Activated naive CD4-positive, alpha-beta T cell treated with anti-CD3 and anti-CD28 coated beads, Interleukin-2, amount 10 ng/mL, durations not matched to agents 7 days and 5 days (primary cell): ENCODE measurements at places on chromosomes 4 and X.

DNA sequence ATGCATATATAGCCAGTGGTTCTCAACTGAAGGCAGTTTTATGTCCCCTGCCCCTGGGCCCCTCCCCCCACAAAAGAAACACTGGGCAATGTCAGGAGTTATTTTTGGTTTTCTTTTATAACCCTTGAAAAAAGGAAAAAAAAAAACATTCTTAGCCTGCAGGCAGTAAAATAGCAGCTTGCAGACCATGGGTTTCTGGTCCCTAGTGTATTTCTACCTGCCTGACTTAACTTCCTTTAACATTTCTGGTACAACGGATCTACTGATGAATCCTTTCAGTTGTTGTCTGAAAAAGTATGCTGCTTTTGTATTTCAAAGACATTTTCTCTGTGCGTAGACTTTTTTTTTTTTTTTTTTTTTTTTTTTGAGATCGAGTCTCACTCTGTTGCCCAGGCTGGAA, 11.1 kb upstream of the FAM200B start:
- DNase-seq, result no peak

GRCh38 chr4:101753721-101754120, 36.8 kb upstream of the BANK1 start:
- no peak for DNase-seq

DNA sequence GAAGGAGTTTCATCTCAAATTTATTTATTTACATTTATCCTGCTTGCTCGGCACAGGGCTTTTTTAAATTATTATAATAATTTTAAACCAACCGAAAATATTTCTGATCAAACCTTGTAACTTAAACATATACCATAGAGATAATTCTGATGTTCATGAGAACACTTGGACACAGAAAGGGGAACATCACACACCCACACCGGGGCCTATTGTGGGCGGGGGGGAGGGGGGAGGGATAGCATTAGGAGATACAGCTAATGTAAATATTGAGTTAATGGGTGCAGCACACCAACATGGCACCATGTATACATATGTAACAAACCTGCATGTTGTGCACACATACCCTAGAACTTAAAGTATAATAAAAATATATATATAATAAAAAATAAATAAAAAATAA, 2.9 kb downstream of the ANXA5 start:
- DNase-seq, result no peak

DNA sequence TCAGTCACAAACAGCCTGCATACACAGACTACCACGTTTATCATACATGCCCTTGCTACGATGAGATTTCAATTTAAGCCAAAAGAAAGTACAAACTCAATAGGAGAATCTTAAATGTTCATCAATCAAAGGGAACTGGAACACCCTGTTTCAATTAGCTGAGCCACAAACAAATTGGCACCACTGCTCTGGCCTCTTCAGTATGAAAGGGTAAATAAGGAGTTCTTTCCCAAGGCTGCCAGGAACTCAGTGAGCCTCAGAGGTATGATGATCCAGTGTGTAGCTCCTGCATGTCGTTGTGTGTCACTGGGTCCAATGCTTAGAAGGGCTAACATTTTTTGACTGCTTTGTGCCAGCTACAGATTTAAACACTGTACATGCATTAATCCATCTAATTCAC, 5.4 kb downstream of the RNF150 start:
- no peak for DNase-seq

GRCh38 chr4:186676531-186677161, 47.0 kb downstream of the FAT1 start:
- no peak for DNase-seq

- DNase-seq, result no peak
These were observed 16.8 kb upstream of the NFXL1 start for GRCh38 chr4:47930971-47931804.

DNA sequence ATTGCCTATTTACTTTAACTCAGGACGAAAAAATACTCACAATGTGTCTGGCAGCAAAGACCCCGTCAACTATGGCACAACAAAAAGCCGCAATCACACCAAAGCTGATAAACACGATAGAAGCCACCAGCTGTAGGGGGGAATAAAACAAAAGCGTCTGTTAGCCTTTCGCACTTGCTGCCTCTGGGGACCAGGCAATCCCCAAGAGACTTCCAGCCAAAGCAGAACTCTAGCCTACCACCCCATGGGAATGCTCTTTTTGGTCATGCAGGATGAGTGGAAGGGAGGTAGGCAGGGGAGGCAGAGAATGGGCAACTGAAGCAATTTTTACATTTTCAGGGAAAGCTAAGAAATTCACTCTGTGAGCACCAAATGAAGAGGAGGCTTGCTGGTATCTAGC, 20.1 kb downstream of the TMEM255A start:
- no peak for DNase-seq

DNA sequence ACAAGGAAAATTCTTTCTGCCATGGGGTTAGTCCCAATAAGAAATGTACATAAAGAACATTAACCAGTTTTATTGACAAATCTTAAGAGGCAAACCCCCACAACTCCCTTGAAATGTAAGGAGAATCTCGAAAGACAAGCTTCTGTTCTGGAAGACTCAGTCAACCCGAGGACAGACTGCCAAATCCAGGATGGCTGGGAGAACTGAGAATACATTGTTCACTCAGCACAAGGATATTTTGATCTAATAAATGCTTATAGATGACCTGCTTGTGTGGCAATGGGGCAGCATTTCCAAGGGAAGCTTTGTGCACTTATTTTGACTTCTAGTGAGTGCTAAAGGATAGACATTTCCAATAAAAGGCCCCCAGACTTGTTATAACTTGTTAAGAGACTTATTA, 280.4 kb downstream of the DHX15 start:
- no peak for DNase-seq

DNA sequence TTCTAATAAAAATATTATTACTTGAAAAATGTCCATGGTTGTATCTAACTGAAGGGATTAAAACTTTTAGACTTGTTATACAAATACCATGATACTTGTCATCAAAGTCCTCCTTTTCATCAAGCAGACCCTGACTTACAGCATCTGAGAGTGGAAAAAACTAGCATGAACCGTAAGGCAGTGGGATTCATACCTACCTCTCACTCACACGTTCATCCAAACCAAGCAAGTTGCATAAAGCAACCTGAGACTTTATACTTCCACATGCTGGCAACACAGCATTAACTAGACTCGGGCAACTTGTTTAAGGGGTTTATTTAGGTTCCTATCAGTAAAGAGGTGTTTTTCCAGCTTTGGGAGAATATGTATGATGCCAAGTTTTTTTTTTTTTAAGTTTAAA, 22.6 kb upstream of the TLR7 start:
- no peak for DNase-seq

DNA sequence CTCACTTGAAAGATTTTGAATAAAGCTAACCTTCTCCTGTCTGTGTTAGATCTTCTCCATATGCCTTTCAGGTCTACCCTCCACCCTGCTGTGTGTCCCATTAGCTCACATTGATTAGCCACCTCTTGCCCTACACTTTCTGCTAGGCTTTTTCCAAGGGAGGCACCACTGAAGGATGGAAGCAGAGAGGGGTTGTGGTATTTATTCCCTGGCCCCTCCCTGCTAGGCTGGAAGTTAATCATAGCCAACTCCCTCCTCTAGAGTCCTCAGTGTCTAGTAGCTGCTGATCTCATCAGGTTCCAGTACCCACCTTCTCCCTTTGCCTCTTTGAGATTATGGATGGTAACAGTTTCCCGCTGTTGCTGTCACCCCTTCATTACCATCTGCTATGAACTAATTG, 8.9 kb upstream of the SMIM43 start:
- DNase-seq, result no peak

DNA sequence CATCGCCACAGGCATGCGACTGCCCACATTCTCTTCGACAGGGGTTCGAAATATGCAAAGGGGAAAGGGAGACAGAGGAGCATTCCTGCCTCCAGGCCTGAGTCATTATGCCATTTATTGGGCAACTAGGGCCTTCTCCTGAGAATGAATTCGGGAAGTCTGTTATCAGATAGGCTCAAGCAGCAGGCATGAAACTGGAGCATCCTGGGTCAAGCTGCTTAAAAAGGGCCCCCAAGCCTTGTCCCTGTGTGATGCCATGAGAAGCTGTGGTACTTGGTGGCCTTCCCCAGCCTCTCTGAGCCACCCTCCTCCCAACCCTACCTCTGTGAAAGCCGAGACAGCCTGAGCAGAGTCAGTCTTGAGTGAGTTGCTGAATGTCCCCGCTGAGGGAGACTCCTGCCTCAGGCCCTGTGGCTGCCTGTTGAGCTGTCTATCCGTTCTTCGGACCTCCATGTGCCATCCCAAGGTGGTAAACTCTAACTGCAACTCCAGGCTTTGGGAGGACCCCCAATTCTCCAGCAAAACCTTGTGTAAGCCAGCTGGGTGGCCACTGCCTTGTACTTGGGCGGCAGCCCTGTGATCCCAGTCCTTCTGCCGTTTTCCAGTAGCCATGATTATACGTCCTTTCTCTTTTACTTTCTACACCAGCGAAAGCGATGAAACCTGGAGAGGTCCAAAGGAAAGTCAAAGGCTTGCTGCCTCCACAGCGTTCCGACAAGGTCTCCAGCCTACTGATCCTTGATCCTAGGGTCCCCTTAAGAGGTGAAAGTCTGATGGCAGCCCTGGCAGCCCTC, 37.7 kb downstream of the NBDY start:
- DNase-seq, result no peak

DNA sequence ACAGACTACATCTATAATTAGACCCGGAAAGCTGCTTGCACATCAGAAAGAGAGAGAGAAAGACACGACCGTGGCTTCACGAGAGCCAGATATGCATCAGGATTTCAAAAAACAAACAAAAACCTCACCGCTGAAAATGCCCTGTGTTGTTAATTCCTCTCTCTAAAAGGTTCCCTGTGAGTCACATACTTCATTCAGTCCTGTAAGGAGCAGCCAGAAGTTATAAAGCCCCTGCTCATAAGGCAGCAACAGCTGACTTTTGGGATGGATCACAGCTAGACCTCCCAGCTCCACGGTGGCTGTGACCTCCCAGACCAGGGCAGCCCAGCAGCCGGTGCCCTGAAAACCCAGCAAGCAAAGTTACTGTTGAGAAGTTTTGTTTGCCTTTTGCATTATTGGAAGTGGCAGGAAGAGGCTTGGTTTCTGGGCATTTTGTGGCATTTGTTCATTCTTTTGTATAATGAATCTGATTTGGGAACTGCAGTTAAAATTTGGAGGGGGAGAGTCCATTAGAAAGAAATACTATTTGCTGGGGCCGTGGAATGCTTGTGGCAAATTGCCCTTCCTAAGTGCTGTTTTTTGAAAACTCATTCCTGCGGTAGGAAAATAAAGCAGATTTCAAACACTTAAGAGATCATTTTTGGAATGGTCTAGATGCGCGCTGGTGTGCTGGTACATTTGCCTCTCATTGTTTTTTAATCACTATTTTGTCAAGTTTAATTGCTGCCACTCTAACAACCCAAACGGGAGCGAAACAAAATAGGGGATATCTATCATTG, 520.4 kb downstream of the BCOR start:
- DNase-seq, result no peak

- no peak for DNase-seq
These were observed 247.7 kb upstream of the NDST3 start for GRCh38 chr4:117786566-117786965.
